ENCODE measurements at places on chromosomes 7 and 10.

DNA sequence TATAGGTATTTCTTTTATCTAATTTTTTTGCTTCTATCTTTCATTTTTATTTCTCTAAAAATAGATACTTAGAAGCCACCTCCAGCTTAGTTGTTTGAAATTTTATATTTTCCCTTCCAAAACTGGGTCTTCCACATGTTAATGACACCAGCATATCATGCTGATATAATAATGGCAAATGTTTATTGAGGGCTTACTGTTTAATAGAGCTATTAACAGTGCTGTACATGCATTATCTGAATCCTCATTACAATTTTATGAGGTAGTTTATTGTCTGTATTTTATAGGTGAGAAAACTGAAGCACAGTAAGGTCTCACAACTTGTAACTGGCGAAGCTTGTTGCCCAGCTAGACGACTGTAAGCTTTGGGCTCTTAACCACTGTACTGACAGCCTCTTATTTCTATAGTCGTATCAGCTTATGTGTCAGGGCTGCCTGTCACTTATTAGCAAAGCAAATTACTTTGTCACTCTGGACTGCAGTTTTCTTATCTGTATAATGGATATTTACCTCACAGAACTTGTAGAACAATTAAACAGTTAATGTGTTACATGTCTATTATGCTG, 51.2 kb downstream of the ANKIB1 start:
- DNase-seq: no peak

DNA sequence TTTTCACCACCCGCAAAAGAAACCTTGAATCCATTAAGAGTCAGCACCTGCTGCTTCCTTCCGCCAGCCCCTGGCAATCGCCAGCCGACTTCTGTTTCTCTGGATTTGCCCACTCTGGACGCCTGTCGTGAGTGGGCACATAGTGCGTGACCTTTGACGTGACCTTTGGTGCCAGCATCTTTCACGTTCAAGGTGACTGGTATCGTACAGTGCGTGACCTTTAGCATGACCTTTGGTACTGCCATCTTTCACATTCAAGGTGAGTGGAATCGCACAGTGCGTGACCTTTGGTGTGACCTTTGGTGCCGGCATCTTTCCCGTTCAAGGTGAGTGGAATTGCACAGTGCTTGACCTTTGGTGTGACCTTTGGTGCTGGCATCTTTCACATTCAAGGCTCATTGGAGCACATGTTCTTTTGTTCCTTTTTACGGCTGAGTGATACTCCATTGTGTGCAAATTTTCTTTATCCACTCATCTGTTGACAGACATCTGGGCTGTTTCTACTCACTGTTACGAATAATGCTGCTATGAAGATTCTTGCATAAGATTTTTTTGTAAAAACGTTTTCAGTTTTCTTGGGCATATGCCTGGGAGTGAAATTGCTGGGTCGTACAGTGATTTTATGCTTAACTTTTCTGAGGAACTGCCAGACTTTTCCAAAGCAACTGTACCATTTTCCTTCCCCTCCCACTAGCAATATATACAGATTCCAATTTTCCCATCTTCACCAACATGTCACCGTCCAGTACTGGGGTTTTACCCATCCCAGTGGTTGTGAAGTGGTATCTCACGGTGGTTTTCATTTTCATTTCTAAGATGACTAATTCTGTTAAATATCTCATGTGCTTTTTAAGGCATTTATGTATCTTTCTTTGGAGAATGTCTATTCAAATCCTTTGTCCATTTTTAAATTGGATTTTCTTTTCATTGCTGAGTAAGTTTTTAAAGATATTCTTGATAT, 145.3 kb downstream of the DIP2C start:
- no peak for DNase-seq

DNA sequence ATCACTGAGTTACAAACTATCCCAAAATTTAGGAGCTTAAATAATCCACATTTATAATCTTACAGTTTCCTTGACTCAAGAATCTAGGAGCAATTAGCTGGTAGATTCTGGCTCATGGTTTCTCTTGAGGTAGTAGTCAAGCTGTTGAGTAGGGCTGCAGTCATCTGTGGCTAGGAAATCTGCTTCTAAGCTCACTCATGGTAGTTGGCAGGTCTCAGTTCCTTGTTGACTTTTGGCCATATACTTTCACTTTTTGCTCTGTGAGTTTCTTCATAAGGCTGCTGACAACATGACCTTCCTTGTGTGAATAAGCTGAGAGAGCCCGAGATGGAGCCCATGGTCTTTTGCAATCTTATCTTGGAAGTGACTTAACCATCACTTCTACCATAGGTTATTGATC, 10.8 kb upstream of the ETV1 start:
- no peak for DNase-seq

DNA sequence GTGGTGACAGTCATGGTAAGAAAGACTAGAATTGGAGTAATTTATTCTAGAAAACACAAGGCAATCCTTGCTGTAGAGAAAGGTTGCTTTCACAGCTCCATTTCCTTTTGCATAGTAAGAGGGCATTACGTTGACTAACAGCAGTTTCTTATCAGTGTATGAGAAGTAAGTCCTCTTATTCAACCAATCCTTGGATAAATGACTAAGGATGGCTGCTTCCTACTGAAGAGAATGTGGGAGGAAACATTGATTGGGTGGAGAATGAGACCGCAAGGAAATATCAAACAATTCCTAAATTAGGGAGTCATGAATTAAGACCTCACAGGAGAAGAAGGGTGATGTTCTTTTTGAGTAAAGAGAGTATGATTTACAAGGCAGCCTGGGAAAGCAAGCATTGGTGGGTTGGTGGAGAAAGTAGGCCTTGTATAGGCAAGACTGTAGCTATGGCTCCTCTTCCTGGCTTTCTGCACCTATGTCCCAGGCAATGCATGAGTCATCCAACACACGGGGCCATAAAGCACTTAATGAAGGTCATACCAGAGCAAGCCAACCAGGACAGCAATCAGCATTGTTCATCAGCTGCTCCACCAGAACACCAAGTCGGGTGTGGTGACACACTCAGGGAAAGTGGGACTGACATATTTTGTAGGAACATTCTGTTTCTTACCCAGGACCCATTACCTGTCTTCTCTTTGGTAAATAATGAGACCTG, 5.6 kb downstream of the MGAM start:
- no peak for DNase-seq

DNA sequence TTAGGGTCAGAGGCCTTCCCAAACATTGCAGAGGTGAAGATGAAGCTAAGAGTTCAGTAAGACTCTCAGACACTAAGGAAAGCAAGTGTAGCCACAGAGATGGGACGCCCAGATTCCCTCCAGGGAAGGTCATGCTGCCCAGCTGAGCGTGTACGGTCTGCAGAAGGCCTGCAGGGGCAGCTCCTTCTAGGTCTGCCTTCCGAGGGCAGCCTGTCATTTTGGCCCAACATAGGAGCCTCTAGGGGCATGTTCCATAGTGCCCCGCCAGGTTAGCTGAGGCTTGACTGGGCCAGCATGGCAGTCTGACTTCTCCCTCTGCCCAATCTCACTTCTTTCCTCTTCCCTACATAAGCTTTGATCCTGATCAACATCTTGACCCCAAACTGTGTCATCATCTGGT, 130.7 kb downstream of the PIP4K2A start:
- DNase-seq: no peak

GRCh38 chr10:130341356-130341755, 205.2 kb downstream of the GLRX3 start:
- DNase-seq: no peak

DNA sequence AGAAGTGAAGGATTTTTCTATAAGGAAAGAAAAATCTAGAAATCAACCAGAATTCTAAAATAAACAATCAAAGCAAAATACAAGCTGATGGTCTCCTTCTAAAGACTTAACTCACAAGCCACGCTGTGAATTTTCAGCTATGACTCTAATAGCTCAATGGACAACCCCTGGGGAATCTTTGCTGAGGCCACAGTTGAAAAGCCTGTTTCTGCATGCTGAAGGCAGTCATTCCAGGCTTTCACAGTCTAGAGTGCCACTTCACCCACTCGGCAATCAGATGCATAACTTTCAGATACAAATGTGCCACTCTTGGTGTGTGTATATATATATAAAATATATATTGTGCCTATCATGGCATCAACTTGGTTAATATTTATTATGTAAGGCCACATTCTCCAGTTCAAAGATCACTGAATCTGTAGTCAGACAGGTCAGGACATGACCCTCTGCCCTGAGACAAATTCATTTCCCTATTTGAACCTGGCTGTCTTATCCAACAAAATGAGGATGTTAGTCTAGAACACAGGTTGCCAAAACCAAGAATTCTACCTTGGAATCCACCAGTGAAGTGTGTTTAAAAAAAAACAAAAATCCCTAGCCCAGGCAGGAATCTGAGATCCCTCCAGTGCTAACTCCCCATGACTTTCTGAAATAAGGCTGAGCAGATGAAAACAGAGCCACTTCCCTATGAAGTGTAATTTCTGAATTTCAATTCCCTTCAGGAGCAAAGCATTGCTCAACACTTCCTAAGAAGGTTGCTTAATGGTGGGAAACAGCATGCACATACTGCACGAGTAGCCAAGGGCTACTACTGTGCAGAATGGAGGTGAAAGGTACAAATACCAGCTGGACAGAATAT, 9.9 kb downstream of the LIPA start:
- DNase-seq: no peak

DNA sequence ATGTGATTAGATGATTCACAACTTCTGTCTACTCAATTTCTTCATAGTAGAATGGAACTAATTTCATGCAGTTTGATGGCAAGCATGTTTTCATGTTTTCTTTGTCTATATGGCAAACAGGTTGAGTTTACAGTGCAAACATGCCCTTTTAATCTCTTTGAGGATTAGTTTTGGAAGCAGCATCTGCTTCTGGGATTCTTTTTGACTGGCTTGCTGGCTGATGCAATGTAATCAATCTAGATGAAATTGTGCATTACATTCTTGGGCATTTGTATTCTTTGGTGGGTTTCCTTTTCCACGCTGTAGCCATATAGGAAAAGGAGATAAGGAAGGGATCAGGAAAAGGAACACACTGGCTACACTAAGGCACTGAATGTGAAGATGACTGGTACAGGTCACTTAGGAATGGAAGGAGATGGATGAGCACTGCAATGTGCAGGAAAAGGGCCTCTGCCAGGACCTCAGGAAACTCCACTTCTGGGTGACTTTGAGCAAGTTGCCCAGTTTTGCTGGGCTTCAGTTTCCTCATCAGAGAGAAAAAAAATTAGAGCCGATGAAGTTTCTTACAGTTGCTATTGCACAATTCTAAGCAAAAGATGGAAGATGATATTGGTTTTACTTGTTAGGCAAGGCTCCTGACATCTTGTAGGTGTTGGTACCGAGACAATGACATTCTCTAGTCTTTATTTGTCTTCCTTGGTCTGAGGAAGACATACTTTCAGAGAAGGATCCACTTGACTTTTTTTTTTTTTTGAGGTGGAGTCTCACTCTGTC, 269.1 kb downstream of the SUGCT start:
- DNase-seq: no peak

- DNase-seq: no peak
Measured at GRCh38 chr7:505171-505570, 14.5 kb downstream of the PDGFA start.

DNA sequence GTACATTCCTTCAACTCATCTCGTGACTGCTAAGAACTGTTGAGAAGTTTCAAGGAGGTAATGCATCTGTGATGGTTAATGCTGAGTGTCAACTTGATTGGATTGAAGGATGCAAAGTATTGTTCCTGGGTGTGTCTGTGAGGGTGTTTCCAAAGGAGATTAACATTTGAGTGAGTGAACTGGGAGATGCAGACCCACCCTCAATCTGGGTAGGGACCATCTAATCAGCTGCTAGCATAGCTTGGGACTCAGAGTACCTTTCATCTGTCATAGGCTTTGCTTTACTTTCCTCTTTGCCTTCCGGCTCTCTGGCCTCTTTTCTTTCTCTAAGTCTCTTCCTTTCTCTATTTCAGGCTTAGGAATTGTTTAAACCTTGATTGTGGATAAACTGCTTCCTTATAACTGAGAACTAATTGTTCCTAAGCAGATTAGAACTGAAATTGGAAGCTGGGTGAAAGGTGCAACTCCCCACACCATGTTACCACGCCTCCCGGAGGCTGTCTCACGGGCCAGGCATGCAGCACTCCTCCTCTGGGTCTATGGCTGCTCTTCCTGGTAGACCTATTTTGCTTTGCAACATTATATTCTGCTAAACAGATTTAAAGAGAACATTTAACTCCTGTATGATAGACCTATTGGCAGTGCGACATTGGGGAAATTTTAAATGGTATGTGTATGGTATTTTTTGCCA, 298.2 kb downstream of the CCSER2 start:
- no peak for DNase-seq

GRCh38 chr10:119330342-119330741, 123.0 kb downstream of the GRK5 start:
- no peak for DNase-seq

DNA sequence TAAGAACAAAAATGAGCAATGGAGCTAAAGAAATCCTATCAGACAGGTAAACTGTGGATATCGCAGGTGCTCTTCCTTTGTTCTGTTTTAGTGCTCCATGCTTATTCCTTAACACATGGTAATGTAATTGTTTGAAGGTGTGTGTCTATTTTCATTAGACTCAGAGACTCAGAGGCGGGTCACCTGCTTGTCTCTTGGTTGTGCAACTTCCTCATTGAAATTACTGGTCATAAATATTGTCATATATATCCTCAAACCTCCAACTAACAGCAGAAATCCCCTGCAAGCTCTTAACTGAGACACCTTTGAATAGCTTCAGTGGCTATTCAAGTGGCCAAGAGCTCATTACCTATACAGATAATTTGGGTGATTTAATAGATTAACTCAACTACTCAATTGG, 177.2 kb downstream of the PTN start:
- no peak for DNase-seq

DNA sequence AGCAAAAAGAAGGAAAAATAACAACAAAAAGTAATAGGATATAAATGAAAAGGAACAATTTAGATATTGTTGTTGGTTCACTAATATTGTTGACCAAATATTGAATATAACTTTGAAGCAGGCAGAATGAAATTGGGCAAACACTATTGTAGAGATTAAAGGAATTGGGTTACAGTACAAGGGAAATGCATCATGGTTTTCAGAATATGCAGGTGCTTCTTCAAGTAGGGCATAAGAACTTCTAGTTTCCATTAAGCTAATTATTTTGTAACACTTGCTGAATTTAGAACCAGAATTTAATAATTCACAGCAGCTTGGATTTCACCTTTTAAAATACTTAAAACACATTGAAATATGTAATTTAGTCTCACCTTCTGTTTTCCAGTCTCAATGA, 36.5 kb downstream of the RPA3 start:
- DNase-seq: no peak

- no peak for DNase-seq
Measured at GRCh38 chr7:53351681-53352080, 316.2 kb downstream of the POM121L12 start.

GRCh38 chr7:95686109-95686508, 86.2 kb upstream of the DYNC1I1 start:
- no peak for DNase-seq
